ENCODE measurements at places on chromosomes 6 and 20.

- DNase-seq: no peak
Measured at GRCh38 chr6:34901930-34902329, 12.9 kb downstream of the ANKS1A start.

- no peak for DNase-seq
Measured at GRCh38 chr6:119446609-119447008, 97.0 kb upstream of the MAN1A1 start.

DNA sequence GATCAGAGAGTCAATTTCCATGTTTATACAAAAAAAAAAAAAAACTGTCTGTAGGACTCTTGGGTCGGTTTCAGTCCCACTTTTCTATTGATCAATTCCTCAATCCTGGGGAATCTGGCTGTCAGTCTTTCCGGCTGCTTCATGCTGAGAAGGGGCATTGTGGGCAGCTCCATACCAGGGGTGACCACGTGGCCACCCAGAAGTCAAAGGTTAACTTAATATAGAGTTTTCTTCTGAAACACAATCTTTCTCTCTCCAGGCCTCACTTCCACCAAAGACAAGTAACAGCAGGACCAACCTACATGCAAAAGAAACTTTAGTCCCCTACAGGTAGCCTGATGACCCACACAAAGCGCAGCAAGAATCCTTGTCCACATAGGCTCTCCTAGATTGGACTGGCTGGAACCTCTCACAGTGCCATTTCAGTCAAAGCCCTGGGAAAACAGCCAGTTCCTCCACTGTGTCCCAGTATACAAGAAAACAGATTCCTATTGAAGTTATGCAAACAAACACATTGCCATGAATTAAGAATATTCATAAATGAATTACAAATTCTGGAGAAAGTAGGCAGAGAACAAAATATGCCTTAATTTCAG is 18.5 kb upstream of the SERPINB9 start:
- DNase-seq: no peak

- no peak for DNase-seq
Measured at GRCh38 chr6:140101367-140101766, 726.9 kb upstream of the CITED2 start.

GRCh38 chr6:168540713-168541291 is 99.8 kb downstream of the SMOC2 start:
- no peak for DNase-seq

- DNase-seq: peak; percentile 58
Measured at GRCh38 chr20:53884859-53885541, 185.4 kb downstream of the BCAS1 start.

DNA sequence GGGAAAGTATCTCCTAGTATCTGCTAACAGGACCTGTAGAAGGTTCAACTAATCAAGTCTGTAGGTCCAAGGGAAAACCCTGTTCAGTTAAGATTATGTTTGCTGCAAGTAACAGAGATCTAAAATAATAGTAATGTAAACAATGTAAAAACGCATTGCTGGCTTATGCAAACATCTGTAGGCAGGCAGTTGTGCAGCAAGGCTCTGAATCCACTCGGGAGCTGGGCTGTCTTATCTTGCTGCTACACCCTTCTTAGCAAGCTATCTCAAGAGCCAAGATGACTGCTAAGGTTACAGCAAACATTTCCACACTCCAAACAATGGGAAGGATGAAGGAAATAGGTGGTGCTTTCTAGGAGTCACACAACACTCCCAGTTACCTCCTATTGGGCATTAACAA is 397.3 kb upstream of the NRSN1 start:
- no peak for DNase-seq

DNA sequence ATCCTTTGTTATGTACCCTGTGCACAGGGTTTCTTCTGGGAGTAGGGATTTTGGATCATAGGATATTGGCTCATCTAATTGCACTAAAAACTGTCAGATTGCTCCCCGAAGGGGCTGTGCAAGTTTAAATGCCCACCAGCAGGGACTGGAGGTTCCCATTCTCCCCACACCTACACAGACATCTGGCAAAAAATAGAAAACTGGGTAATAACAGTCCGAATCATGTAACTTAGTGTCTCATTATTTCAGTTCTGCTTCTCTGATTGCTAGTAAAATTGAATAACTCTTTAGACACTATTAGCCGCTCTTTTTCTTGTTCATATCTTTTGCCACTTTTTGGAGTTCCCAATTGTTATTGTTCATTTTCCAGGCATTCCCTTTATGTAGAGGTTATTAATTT is 5.3 kb downstream of the PSMF1 start:
- DNase-seq: no peak

DNA sequence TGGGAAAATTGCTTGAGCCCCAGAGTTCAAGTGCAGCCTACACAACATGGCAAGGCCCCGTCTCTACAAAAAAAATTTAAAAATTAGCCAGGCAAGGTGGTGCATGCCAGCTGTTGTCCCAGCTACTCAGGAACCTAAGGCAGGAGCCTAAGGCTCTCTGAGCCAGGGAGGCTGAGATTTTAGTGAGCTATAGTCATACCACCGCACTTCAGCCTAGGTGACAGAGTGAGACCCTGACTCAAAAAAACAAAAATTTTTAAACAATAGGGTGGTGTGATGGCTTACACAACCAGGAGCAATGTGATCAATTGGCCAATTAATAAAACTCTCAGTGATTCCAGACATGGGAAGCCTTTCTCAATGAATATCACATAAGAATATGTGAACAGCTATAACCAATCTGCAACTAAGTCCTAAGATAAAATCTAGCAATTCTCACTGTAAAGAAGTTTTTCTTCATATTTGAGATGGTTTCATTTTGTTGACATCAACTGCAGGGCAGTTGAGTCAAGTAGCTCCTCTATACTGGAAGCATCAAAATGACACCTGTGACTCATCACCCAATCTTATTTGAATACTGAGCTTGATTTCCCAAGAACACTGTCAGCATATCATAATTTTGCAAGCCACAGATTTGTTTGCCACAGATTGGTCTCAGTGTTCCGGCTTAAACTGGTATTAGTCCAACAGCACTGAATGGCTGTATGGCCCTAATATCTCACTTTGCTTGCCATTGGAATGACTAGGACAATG is 169.0 kb upstream of the GJE1 start:
- no peak for DNase-seq

DNA sequence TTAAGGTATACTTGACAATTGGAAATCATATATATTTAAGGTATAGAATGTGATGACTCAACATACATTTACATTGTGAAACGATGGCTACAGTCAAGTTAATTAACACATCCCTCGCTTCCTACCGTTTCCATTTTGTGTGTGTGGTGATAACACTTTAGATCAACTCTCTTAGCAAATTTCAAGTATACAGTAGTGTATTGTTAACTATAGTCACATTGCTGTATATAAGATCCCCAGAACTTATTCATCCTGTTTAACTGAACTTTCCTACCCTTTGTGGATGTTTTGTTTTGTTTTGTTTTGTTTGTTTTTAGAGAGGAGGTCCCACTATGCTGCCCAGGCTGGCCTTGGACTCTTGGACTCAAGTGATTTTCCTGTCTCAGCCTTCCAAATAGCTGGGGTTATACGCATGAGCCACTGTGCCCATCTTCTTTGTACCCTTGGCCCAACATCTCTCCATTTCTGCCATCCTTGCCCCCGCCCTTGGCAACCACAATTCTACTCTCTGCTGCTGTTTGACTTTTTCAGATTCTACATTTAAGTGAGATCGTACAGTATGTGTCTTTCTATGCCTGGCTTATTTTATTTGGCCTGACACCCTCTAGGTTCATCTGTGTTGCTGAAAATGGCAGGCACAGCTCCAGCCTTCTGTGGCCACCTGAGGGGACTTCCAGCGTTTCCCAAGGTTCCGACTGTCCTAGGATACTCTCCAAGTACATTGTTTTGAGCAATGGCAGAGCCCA is 90.5 kb upstream of the SNX9 start:
- DNase-seq: no peak

GRCh38 chr6:42047790-42048405 is 2.4 kb upstream of the TAF8 start:
- no peak for DNase-seq

DNA sequence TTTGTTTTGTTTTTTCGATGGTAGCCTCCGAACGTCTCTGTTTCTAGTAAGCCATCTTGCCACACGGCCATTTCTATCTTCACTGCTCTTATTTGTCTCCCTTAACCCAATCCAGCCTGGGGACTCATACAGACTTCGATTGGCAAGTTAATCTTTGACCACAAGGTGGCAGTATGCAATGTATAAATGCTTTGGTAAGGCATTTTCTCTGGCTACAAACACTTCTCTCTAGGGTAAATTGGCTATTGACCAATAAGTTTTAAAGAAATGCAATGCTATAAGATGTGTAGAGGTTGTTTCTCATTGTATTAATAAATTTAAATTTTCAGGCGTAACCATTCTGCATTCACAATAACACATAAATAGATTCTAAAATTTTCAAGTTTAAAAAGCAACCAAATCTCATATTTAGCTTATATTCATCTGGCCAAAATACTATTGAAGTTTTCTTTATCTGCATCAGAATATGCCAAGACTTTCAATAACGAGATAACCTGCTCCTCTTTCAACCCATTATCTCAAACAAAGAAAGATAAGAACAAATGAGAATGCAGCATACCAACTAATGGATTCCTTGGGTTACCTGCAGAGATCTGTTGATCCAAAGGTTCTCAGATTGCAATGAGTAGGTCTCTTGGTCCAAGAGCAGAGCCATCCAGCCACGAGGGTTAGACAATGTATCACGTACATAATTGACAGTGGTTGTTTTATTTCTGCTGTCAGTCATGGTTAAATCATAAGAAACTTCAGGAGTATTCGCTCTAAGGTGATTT is 231.9 kb downstream of the PKHD1 start:
- DNase-seq: no peak

DNA sequence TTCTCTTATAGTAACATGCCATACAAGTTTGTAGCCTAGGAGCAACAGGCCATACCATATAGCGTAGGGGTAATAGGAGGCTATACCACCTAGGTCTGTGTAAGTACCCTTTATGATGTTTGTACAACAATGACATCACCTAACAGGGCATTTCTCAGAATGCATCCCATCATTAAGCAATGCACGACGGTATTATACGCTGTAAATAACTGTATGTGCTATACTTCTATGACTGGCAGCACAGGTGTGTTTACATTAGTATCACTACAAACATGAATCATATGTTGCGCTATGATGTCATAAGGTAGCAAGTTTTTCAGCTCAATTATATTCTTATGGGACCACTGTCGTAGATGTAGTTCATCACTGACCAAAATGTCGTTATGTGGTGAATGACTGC is 31.0 kb downstream of the ADNP start:
- no peak for DNase-seq

- DNase-seq: no peak
Measured at GRCh38 chr6:16564436-16564835, 196.8 kb downstream of the ATXN1 start.

DNA sequence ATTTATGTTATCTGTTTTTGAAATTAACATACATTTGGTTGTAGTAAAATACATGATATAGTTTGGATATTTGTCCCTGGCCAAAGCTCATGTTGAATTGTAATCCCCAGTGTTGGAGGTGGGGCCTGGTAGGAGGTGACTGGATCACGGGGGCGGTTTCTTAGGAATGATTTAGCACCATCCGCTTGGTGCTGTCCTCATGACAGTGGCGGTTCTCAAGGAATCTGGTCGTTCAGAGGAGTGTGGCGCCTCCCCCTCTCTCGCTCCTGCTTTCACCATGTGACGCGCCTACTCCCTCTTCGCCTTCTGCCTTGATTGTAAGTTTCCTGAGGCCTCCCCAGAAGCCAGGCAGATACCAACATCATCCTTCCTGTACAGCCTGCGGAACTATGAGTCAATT is 29.0 kb downstream of the CTCFL start:
- DNase-seq: no peak

Data from activated CD4-positive, alpha-beta T cell treated with anti-CD3 and anti-CD28 coated beads, Interleukin-2, amount 50 U/mL, for 4 hours (primary cell).